ENCODE measurements at places on chromosomes 12 and 14.

DNA sequence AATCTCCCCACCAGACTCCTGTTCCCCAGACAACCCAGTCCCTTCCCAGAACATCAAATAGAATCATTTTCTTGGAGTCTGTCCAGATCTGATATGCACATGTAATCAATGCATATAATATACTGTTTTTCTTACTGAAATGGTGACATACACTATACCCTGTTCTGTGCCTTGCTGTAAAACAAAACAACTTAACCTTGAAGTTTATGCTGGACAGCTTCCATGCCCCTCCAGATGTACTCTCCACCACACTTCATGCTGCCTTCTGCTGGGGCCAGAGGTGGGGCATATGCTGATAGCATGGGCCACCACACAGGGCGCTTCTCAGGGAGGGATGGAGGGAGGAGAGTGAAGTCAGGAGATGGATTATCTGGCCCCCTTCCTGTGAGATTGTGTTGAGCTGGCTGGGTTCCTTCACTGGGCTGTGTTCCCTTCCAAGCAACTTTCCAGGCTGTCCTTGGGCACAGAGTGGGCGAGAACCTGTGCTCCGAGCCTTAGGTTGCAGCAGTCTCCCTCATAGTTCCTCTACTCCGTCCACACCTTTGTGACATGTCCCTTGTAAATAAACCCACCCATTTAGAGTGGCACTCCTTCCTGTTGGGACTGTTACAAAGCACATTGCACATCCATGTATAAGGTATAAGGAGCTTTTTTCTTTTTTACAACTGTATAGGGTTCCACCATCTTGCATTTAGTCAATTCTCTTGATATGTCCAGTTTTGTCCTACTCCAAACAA, 77.6 kb upstream of the RIC8B start:
- no peaks in the 10 kb centered on the region for H3K4me1 ChIP-seq
- H3K36me3 ChIP-seq = no peaks in the 10 kb centered on the region
- no peaks in the 10 kb centered on the region for H3K27me3 ChIP-seq

DNA sequence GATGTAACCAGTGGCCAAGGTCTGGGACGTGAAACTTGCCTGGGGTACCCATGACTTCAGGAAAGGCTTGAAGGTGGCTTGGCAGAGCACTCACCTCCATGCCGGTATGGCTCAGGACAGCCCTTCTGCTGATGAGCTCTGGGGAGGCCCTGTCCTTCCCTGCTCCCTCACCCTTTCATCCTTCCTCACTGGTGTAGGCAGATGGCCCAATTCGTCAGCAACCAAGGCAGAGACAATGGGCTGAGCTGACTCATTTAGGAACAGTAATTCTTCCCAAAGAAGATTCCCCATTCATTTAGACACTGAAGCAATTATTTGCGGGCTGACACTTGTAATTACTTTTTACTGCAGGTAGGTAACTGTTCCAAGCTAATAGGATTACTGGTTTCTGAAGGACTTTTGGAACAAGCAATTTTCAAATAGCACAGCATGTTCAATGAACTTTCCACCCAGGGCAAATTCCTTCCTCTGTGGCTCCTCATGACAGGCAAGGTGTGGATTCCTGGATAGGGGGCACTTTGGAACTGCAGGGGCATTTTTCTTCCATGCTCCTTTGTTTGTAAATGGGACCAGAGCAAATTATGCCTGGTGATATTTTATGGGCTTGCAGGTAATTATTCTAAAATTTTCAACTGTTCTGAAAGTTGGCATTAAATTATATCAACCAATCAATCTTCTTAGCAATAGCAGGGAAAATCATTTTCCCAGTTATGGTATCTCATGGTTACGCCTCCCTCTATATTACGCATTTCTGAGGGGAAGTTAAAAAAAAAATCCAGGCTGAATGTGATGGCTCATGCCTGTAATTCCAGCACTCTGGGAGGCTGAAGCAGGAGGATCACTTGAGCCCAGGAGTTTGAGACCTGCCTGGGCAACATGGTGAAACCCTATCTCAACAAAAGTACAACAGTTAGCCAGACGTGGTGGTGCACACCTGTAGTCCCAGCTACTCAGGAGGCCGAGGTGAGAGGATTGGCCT, 24.1 kb upstream of the NRDE2 start:
- no peaks in the 10 kb centered on the region for H3K4me1 ChIP-seq
- H3K36me3 ChIP-seq = no peaks in the 10 kb centered on the region
- DNase-seq = no peak
- H3K4me3 ChIP-seq = no peak overlapping the region
- no peaks in the 10 kb centered on the region for H3K27me3 ChIP-seq
- H3K27ac ChIP-seq = no peak overlapping the region

DNA sequence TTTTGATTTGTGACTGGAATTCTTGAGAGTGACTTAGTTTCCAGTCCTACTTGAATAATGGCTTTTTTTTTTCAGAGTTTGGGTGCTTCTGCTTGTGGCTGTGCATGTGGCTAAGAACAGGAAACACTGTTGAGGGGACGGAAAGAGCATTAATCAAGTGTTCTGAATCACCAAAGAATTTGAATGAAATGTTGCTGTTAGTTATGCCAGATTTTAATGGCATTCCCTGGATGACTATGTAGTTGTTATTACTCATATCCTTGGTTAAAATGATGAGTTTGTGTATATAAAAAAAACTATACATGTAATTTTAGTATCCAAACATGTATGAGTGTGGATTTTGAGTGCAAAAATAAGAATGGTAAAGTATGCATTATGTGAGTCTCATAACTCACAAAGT, 347.9 kb downstream of the BCAT1 start:
- H3K27me3 ChIP-seq = no peaks in the 10 kb centered on the region
- no peak overlapping the region for H3K27ac ChIP-seq
- DNase-seq = no peak
- H3K36me3 ChIP-seq = no peaks in the 10 kb centered on the region
- H3K4me1 ChIP-seq = no peaks in the 10 kb centered on the region

GRCh38 chr12:105759149-105759548, 379.6 kb downstream of the NUAK1 start:
- H3K4me1 ChIP-seq = peaks cover 10% of the 10 kb centered on the region
- no peaks in the 10 kb centered on the region for H3K27me3 ChIP-seq
- H3K36me3 ChIP-seq = no peaks in the 10 kb centered on the region
- no peak for DNase-seq

DNA sequence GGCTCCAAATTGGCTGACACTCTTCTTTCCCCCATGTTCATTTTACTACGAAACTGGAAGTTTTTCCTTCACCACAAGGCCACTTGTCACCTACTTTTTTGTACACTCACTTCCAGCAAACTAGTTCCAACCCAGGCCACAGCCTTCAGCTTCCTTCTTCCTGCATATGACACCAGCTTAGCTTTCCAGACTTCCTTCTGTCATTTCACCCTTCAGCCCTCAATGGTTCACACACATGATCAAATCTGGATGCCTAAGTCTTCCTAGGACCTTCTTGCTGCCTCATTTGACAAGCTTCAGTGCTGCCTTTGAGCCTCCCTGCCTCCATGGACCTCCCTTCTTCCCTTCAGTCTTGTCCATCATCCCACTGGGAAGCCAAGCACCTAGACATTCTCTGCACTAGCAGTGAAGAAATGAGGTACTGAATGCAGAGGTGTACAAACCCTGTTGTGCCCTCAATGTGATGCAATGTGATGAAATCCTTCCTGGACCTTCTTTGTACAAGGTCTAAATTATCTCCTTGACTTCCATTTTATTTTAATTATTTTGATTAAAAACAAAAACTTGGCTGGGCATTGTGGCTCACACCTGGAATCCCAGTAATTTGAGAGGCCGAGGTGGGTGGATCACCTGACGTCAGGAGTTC, 4.3 kb upstream of the REC8 start:
- H3K4me1 ChIP-seq = peaks cover 34% of the 10 kb centered on the region
- peaks cover 67% of the 10 kb centered on the region for H3K36me3 ChIP-seq
- no peak overlapping the region for H3K4me3 ChIP-seq
- DNase-seq = no peak
- H3K27me3 ChIP-seq = no peaks in the 10 kb centered on the region

- no peak overlapping the region for H3K27ac ChIP-seq
- H3K36me3 ChIP-seq = no peaks in the 10 kb centered on the region
- DNase-seq = no peak
- H3K27me3 ChIP-seq = no peaks in the 10 kb centered on the region
- H3K4me1 ChIP-seq = no peaks in the 10 kb centered on the region
Observed at GRCh38 chr14:80567905-80568536, 356.7 kb upstream of the DIO2 start.

- no peaks in the 10 kb centered on the region for H3K36me3 ChIP-seq
- DNase-seq = no peak
- no peak overlapping the region for H3K4me3 ChIP-seq
- H3K27me3 ChIP-seq = no peaks in the 10 kb centered on the region
- no peak overlapping the region for H3K27ac ChIP-seq
- peaks cover 14% of the 10 kb centered on the region for H3K4me1 ChIP-seq
Observed at GRCh38 chr14:51849097-51849496, 11.3 kb upstream of the GNG2 start.

- peaks cover 62% of the 10 kb centered on the region for H3K4me1 ChIP-seq
- H3K27ac ChIP-seq = peak overlapping the region; percentile 95
- peak; percentile 14 for DNase-seq
Observed at GRCh38 chr12:22625762-22626294, 857 bp downstream of the ETNK1 start.

DNA sequence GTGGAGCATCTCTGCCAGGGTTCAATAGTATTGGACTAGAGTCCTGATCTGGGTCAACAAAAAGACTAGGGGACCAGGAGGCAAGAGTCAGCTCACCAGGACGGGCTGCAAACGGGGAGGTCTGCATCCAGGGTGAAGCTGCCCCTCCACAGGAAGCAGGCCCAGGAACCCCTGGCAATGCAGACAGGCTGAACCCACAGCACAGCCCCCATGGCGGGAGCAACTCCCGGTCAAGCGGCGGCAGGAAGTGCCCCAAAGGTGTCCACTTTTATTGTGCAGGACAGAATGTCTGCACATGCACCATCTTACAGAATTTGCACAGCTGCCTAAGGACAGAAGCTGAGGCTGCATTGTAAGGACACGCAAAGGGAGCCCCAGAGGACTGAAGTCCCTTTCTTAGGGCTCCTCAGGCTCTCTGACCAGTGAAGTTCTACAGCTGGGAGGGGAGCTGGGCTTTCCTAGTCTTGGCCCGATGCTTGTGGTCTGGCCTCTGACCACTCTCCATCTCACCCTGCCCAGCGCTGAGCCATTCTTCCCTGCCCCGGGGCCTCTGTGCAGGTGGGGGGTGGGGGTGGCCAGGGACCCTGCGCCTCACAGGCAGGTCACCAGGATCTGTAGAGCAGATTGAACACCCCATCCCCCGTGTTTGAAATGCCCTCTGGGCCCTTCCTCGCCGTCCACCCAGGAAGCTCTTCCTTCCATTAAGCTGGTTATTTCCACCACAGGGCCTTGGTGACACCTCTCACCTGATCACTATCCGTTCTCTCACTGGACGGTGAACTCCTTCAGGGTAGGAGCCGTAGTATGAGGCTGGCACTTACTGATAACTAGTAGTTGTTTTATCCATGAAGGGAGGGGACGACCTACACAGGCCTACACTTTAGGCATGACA, 75.9 kb downstream of the NINJ2 start:
- H3K4me3 ChIP-seq = no peak overlapping the region
- H3K27me3 ChIP-seq = no peaks in the 10 kb centered on the region
- no peak for DNase-seq
- peak overlapping the region; percentile 44 for H3K27ac ChIP-seq
- H3K36me3 ChIP-seq = peaks cover 4% of the 10 kb centered on the region

DNA sequence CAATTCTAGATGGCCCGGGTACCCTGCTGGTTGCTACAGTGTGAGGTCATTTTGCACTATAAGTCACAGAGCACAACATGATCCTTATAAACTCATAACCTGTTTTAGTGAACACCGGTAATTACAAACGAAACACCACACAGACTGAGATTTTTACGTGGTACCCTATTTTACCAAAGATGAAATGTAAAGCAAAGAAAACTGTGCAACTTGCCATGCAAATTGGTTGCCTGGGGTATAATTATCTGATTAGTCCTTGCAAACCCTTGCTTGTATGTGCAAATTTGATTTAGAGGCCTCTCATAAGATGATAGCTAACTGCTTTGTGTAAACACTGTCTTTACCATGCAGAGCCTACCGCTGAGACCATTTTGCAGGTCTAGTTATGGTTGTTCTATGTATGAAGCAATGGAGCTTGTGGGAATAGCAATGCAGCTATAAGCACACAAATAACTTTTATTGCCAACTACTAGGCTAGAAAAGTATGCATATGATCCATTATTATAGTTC, 372.1 kb upstream of the FAR2 start:
- DNase-seq = no peak
- no peak overlapping the region for H3K4me3 ChIP-seq
- peaks cover 6% of the 10 kb centered on the region for H3K4me1 ChIP-seq
- no peak overlapping the region for H3K27ac ChIP-seq
- no peaks in the 10 kb centered on the region for H3K27me3 ChIP-seq
- no peaks in the 10 kb centered on the region for H3K36me3 ChIP-seq

GRCh38 chr12:54968181-54968730, 16.3 kb downstream of the TESPA1 start:
- no peak overlapping the region for H3K27ac ChIP-seq
- H3K27me3 ChIP-seq = peaks cover 45% of the 10 kb centered on the region
- H3K4me3 ChIP-seq = no peak overlapping the region
- H3K4me1 ChIP-seq = peaks cover under 1% of the 10 kb centered on the region
- H3K36me3 ChIP-seq = no peaks in the 10 kb centered on the region

- no peak within 1 kb of the TSS for H3K27ac ChIP-seq
- DNase-seq = no peak
- no peaks in the 10 kb centered on the region for H3K36me3 ChIP-seq
- H3K4me3 ChIP-seq = no peak within 1 kb of the TSS
- no peaks in the 10 kb centered on the region for H3K27me3 ChIP-seq
Observed at GRCh38 chr12:92702754-92703679, at the start of gene PLEKHG7. PLEKHG7 (plus strand) TSS chr12:92702989; CDS start chr12:92706632, 3,643 bp downstream.

GRCh38 chr12:401235-402028, at the start of gene CCDC77:
CCDC77 (plus strand) TSS chr12:401644; CDS start chr12:409384, 7,740 bp downstream.
- H3K4me1 ChIP-seq = peaks cover 18% of the 10 kb centered on the region
- DNase-seq = peak; percentile 89
- peak within 1 kb of the TSS; percentile 87 for H3K4me3 ChIP-seq
- peak within 1 kb of the TSS; percentile 73 for H3K27ac ChIP-seq
- H3K27me3 ChIP-seq = no peaks in the 10 kb centered on the region
- no peaks in the 10 kb centered on the region for H3K36me3 ChIP-seq

DNA sequence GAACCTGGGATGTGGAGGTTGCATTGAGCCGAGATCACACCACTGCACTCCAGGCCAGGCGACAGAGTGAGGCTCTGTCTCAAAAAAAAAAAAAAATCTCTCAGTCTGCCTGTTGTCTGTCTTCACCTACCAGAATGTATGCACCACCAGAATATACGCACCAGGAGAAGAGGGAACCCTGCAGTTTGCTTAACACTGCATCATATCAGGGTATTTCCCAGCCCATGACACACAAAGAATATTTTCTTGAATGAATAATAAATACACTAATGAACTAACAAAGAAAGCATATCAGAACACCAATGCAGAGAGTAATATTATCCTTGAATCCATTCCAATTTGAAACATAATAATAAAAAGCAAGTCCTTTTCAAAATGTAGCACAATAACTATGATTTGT, 44.2 kb upstream of the FOXN3 start:
- DNase-seq = no peak
- no peaks in the 10 kb centered on the region for H3K36me3 ChIP-seq
- no peak overlapping the region for H3K4me3 ChIP-seq
- H3K4me1 ChIP-seq = peaks cover 10% of the 10 kb centered on the region

GRCh38 chr14:61706096-61706690, 10.9 kb downstream of the HIF1A start:
- DNase-seq = no peak
- no peak overlapping the region for H3K4me3 ChIP-seq
- peak overlapping the region; percentile 25 for H3K27ac ChIP-seq

- no peaks in the 10 kb centered on the region for H3K36me3 ChIP-seq
- H3K27ac ChIP-seq = no peak overlapping the region
- no peak overlapping the region for H3K4me3 ChIP-seq
- peaks cover 37% of the 10 kb centered on the region for H3K27me3 ChIP-seq
Observed at GRCh38 chr12:54593725-54594124, 5.3 kb upstream of the PPP1R1A start.

Data from left ventricle myocardium inferior (tissue), 1 donor.